ENCODE measurements at places on chromosomes 4 and X.
A peak's percentile ranks its signal among the peaks of the same experiment; 100 is the strongest.

DNA sequence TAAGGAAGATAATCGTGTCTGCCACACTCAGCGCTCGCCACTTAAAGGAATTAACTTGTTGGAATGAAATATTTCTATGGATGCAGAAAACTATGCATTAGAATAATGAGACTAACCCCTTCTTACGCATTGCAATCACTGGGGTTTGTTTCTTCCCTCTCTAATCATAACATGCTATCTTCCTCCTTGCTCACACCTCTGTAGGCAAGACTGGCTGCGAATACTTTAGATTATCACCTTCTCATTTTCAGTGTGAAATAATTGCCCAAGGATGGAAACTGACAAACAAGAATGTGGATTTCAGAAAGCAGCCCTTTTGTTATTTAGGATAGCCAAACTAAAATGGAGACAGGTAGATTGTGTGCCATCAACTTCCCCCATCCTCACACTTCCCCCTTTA, 349.4 kb downstream of the MID1IP1 start:
- no peak for DNase-seq

DNA sequence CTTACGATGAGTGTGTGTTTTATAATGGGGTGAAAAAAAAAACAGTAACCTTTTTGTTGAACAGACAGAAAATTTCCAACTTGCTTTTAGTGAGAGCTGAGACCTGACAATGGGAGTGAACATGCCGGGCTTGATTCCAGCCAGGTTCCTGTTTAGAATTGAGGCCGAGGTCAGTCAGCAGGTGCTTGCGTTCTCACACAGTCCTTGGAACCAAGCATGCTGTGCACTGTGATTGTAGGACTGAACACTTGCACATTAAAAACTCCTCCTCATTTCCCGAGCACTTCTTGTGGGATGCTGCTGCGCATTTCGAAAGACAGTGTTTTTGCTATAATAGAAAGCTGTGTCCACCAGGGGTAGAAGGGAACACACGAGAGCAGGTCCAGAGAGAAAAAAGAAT, 51.8 kb downstream of the TMEM131L start:
- no peak for DNase-seq

- DNase-seq = no peak
Measured at GRCh38 chrX:44843753-44844152, at the start of gene DUSP21. DUSP21 (plus strand) TSS chrX:44844021; CDS start chrX:44844133, 112 bp downstream.

- peak; percentile 87 for DNase-seq
Measured at GRCh38 chr4:185597532-185598188, 62.4 kb upstream of the PDLIM3 start.

DNA sequence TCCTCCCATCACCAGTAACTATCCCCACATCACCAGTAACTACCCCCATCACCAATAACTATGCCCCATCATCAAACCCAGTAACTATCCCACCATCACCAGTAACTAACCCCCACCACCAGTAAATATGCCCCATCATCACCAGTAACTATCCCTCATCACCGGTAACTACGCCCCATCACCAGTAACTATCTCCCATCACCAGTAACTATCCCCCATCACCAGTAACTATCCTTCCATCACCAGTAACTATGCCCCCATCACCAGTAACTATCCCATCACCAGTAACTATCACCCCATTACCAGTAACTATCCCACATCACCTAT, 2.9 kb downstream of the ASMTL start:
- DNase-seq = no peak

DNA sequence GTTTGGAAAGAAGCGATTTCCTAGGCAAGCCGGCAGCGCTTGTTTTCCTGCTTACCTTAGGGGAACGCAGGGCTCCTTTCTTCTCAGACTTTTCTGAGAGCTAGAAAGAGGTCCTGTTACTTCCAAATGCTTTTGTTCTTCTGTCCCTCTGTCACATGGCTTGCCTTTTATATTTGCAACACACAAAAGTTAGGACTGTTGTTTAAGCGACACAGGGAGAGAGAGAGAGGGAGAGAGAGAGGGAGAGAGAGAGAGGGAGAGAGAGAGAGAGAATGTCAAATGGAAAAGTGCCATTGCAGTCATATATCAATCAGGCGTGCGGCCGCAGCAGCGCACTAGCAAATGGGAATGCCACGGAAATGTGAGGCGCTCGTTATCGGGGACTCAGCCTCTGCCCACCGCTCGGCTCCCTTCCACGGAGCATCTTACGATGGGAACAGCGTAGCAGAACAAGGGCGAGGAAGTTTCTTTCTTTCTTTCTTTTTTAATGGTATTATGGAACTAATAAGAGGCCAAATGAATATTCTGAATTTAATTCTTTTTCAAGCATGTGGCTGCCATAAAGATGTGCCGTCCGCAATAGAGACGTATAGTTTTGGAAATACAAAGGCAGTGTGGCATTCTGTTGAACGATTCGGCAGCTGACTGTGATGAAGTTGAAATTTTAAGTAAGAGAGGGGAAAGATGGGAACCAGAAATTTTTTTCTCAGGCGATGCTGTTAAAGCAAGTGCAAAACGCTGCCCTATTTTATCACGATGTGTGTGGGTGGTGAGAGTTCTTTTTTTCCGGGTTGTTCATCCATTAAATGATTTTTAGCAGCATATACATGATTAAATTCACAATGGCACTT, at the start of gene NDP:
Gene NDP (minus strand): TSS at position 142 of the 851 bp plus-strand sequence. CDS start 14,745 bp downstream, outside the sequence.
- DNase-seq = no peak

GRCh38 chr4:4734425-4734824, 125.0 kb upstream of the MSX1 start:
- DNase-seq = no peak

GRCh38 chr4:187416216-187416615, 579.4 kb upstream of the ZFP42 start:
- DNase-seq = no peak

DNA sequence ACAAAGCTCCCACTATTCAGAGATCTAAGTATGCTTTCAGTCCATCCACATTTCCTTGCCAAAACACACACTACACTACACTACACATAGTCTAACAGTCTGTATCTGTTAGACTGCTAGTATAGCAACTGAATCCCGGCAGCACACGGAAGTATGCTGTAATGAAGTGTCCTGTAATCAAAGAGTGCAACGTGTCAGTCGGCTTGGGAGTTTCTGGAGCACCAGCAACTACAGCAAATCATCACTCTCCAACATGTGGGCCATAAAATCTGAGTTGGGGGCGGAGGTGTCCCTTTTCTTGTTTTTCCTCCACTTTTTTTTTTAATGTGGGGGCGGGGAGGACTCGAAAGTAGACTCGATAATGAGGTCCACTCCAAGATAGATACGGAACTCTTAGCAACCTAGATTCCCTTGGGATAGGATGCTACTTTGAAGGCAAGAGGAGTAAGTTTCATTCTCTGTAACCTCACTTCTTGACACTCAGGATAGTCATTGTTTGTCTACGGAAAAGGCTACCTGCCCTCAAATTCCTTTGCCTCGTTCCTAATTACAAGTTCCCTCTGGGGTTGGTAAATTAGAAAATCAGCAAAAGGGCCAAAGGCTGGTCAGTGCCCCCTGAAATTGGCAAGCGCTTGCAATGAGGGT, 722 bp downstream of the SLC10A7 start:
- DNase-seq = peak; percentile 23

GRCh38 chrX:84415140-84415539, 87.1 kb downstream of the HDX start:
- DNase-seq = no peak

- no peak for DNase-seq
Measured at GRCh38 chr4:42543762-42544161, 113.1 kb downstream of the ATP8A1 start.

DNA sequence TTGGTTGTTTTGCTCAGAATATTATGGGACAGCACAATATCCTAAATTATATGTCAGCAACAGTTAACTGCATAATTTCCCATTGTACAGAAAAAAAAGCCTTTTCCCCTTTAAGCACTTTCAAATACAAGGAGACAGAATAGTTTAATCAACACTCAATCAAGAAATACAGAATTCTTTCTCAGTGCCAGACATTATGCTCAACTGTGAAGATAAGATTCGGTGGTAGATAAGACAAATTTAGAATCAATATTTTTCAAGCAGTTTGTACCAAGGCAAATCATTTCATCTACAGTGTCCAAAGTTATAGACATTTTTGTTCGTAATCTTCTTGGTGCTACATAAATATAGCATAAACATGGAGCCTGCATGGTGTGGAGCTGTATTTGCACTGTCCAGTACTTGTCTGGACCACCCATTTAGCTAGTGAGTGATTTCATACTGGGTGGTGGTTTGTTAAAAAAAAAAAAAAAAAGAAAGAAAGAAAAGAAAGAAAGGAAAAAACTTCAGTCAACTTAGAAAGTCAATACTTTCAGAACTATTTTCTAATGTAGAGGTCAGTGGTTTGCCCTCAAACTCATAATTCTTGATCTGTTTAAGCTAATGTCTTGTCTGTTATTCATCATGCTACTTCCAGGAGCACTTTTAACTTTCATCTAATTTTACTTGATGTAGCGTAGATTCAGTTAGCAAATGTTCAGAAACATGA, 522.9 kb downstream of the FAT4 start:
- no peak for DNase-seq

DNA sequence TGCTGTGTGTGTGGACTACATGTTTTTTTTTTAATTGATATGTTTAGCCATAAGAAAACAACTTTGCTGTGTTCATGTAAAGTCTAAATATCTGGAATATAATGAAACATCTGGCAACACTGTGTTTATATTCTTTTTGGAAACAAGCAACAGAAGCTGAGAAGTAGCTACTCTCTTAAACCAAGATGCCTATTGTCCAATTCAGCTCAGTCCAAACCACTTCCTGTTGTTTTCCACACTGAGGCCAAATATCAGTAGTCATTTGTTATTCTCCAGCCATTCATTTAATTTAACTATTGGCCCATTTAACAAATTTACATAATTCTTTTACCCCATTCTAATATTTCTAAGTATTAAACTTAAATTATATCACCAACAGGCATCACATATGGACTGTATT, 903.0 kb upstream of the SLIT2 start:
- no peak for DNase-seq

DNA sequence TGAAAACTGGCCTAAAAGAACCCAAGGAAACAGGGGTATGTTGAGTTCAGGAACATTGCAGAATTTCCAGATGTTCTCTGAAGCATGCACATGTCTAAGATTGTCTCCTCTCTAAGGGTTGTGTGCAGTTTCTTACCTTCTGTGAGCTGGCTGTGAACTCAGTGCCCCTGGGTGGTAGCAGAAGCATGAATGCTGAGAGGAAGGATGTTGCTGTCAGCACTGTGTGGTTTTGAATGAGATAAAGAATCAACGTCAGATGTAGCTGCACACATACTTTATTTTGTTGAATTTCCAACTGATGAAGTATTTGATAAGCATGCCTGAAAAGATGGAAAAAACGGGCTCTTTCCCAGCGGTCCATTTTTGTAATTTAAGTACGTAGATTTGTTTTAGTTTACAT, 23.8 kb upstream of the CD38 start:
- no peak for DNase-seq

GRCh38 chr4:27973056-27973455, 1112.4 kb downstream of the STIM2 start:
- no peak for DNase-seq

GRCh38 chr4:6207602-6208001, 7.3 kb upstream of the JAKMIP1 start:
- no peak for DNase-seq

DNA sequence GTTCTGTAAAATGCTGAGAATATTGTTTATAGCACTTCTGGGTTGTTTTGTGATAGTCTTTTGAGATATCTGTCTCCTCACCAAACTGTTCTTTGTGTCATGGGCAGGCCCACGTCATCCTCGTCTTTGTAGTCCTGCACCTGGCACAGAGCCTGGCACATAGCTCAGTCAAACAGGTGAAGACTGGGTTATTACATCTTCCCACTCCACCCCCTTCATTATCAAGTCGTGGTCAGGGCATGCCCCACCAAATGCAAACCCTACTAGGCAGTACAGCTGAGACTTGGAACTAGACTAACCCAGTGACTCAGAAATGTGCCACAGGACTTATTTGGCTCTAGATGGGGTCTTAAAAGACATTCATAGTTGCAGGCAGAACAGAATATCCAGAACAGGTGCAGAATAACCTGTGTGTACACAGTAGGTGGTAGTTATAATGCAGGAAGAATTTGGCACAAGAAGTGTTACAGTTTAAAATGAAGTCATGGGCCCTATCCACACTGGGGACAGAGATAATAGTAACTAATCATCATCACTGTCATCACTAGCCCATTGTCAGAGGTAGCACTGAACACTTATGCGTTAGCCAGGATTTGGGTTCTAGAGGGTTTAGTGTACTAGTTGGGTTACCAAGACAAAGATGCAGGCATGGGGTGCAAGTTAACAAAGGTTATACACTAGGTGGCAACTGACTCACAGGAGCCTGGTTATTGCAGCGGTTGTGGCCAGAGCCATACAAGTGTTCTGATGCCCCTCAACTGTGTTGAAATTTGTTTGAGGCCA, 74.9 kb downstream of the TBL1X start:
- DNase-seq = no peak

- DNase-seq = no peak
Measured at GRCh38 chr4:58514299-58514698, 1404.1 kb upstream of the IGFBP7 start.

GRCh38 chr4:112279882-112280315, 5.8 kb downstream of the TIFA start:
- no peak for DNase-seq

DNA sequence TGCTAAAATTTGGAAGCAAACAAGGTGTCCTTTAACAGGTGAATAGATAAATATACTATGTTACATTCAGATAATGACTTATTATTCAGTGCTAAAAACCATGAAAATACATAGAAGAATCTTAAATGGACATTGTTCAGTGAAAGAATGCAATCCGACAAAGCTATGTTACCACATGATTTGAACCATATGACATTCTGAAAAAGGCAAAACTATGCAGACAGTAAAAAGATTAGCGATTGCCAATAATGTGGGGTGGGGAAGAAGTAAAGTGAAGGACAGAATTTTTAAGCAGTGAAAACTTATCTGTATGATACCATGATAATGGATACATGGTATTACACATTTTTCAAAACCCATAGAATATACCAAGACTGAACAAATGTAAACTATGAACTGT, 926.9 kb downstream of the FAT4 start:
- DNase-seq = no peak

- DNase-seq = no peak
Measured at GRCh38 chr4:72613959-72614358, 44.9 kb upstream of the ADAMTS3 start.

- no peak for DNase-seq
Measured at GRCh38 chr4:139015948-139016471, 429 bp downstream of the NOCT start.

DNA sequence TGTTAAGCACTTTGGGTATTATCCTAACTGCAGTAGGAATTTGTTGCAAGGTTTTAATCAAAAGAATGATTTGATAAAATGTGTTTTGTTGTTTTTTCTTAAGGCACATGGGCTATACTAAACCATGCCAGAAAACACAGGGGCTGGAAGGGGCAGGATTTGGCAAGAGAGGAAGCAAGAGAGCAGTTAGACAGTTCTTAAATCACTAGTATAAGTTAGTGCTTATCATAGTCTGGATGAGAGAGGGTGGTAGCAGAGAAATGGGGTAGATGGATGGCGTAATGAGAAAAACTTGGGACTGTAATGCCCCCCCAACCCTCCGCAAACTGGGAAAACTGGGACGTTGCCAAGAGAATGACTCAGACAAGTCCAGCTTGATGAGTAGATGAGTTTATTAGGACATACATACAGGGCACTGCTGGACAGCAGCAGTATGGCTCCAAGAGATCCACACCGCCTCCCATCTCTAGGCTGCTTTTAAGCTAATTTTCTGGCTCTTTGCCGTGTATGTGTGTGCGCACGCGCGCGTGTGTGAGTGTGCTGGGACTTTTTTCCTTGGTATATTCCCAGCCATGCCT, 151.5 kb downstream of the PDLIM5 start:
- peak; percentile 58 for DNase-seq

- DNase-seq = no peak
Measured at GRCh38 chr4:121817006-121817405, 6.7 kb downstream of the CCNA2 start.
